ENCODE measurements at places on chromosomes 11 and 22.

DNA sequence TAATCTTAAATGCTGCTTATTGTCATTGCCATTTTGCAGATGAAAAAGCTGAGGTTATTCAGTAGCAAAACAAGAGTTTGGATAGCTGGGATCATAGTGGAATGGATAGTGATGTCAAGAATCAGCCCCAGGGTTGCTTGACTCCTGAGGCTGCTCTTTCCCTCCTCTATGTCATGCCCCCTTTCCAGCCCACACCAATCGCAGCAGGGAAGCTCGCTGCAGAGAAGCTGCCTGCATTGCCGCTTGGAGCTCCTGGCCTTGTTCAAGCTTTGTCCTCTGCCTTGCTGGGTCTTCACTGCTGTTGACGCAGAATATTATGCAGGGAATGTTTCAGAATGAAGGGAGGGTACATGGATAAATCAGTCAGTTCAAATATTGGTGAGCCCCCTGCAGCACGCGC, 128.8 kb upstream of the RASSF10 start:
- DNase-seq = no peak

GRCh38 chr11:1969035-1969434, 21.9 kb downstream of the MRPL23 start:
- DNase-seq = no peak

GRCh38 chr11:133520707-133521106, 11.6 kb downstream of the OPCML start:
- no peak for DNase-seq

GRCh38 chr11:12003336-12003735, 5.1 kb downstream of the DKK3 start:
- DNase-seq = no peak

GRCh38 chr11:114193730-114194679, 102.2 kb upstream of the NNMT start:
- DNase-seq = no peak

- DNase-seq = no peak
These were observed 30.0 kb downstream of the MAPK1 start for GRCh38 chr22:21837248-21837979.

Data from NCI-H2171 treated with DMSO at 0.1 percent for 48 hours (cell line).